ENCODE measurements at places on chromosomes 3 and 15.

GRCh38 chr15:73906346-73907034 lies 19.8 kb upstream of the LOXL1 start:
- no peak for DNase-seq

DNA sequence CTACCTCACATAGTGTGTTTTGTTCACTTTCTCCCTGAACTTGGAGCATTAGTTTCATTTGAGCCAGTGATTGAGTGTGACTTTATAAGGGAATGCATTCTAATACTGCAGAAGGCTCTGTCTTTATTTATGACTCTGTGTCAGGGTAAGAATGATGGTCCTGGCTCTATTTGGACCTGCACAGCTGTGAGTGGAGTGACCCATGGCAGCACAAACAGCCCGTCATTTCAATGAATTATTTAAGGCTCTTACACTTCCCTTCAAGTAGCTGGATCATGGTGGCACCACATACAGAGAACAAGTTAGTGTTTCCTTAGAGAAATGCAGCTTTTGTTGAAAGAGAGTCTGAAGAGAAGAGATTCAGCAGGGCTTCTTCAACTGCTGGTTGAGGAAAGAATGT lies 16.4 kb downstream of the TMEM108 start:
- DNase-seq: no peak

- DNase-seq: no peak
Observed at GRCh38 chr3:161100994-161101393, 4.2 kb downstream of the B3GALNT1 start.

DNA sequence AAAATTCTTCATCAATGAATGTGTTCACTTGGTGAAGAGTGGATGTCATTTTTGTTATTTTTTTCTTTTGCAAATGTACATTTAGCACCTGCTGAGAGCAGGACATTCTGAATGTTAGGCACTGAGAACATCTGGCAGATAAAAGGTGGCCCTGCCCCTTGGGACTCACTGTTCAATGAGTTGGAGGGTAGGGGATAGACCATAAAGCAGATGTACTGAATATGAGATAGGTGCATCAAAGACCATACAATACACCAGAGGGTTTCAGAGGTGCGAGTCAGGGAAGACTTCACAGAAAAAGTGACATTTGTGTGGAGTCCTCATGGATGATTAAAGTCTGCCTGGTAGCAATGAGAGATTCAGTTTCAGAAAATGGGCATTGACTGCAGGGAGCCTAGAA lies 34.2 kb downstream of the EEFSEC start:
- DNase-seq: no peak

DNA sequence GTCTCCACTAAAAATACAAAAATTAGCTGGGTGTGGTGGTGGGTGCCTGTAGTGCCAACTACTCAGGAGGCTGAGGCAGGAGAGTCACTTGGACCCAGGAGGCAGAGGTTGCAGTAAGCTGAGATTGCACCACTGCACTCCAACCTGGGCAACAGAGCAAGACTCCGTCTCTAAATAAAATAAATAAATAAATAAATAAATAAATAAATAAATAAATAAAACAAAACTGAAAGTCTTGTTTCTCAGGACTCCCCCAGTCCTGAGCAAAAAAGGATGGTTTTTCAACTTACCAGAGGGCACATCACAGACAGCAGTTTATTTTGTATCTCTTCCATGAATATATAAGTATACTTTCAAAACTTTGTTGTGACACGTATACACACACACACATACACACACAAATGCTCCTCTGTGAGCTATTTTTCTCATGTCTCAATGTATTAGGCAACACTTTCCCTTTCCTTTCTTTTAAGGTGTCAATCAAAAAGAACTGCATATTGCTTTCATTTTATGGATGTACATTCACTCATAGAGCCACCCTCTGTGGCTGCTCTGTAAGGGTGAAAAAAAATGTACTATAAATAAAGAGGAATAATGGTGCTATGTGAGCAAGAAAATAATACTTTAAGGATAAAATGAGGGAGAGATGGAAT lies 54.8 kb upstream of the MITF start:
- no peak for DNase-seq

- no peak for DNase-seq
Observed at GRCh38 chr3:136862617-136863322, 762 bp downstream of the NCK1 start.

DNA sequence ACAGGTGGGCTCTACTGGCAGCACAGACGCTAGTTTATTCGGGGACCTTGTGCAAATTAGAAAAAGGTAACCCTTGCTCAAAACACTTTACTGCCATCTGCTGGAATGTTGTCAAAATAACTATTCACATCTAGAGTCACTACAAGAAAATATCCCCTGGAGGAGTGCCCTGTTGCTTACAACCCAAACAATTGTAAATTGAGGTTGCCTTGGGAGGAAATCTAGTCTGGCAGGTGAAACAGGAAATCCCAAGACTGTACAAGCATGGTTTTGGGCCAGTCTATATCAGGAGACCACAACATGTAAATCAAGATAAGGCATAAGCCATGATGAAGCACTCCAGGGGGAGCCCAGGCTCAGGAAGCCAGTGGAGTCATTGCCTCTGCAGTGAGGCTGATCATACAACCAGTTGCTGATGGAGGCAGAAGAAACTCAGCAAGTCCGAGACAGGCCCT lies 136.8 kb upstream of the ACP3 start:
- no peak for DNase-seq

GRCh38 chr3:25604107-25604805 lies 60.5 kb downstream of the TOP2B start:
- no peak for DNase-seq

- no peak for DNase-seq
Observed at GRCh38 chr3:147038481-147038880, 367.9 kb downstream of the ZIC4 start.

DNA sequence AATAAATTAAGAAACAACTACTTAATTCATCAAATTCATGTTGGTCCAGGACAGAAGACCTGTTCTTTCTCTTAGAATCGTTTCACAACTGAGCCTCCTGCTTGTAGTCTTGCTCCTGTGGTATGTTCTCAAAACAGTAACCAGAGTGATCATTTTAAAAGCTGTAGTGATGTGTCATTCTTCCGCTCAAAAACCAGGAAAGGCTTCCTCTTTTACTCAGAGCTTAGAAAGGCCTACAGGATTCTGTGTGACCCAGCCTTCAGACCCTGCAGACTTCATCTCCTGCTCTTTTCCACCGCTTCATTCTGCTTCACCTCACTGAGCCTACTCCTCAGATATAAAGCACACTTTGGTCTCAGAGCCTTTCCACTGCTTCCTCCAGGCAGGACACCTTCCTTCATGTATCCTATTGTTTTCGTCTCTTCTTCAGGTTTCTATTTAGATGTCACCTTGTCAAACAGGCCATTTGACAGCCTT lies 22.7 kb downstream of the ST6GAL1 start:
- no peak for DNase-seq

GRCh38 chr15:72982714-72983113 lies 69.5 kb upstream of the NEO1 start:
- DNase-seq: no peak

DNA sequence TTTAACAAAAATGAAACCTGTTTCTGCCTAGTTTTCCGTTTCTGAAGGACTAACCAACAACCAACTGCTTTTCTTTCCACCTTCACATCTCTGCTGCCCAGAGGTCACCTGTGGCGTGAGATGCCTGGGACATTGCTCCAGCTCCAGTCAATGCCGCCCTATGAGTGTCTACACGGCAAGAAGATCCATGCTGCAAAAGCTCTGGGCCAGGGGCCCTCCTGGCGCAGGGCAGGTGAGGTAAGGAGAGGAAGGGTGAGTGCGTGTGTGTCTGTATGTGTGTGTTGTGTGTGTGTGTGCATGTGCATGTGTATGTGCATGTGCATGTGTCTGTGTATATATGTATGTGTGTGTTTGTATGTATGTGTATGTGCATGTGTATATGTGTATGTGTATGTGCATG lies 131.4 kb downstream of the NSMCE3 start:
- DNase-seq: no peak

- DNase-seq: no peak
Observed at GRCh38 chr3:134922101-134922500, 127.0 kb downstream of the EPHB1 start.
